ENCODE measurements at places on chromosomes 7 and 10.
A peak's percentile ranks its signal among the peaks of the same experiment; 100 is the strongest.

- DNase-seq, result no peak
Observed at GRCh38 chr7:87316846-87317552, 28.5 kb upstream of the CROT start.

GRCh38 chr7:151402029-151402835, 7.6 kb downstream of the WDR86 start:
- DNase-seq, result no peak

GRCh38 chr7:140923358-140924006, 1.2 kb downstream of the BRAF start:
- peak; percentile 41 for DNase-seq

DNA sequence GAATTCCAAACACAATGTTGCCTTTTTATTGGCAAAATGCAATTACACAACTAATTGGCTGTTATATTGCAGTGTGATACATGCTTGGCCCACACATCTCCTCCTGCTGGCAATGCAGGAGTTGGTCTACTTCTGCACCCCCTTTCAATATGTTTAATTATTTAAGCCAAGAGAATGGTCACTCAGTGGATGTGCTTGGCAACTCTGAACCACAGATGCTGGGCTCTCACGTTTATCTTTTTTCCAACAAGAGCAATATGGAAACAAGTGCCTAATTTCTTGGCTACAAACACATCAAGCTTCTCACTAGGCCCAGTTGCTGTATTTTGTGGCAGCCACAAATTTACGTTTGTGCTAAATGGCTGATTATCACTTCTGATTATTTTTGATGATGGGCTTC, 1149.2 kb upstream of the CELF2 start:
- no peak for DNase-seq

- no peak for DNase-seq
Observed at GRCh38 chr7:29127527-29127926, 18.8 kb downstream of the CPVL start.

GRCh38 chr7:24075426-24075810, 208.6 kb upstream of the NPY start:
- no peak for DNase-seq

DNA sequence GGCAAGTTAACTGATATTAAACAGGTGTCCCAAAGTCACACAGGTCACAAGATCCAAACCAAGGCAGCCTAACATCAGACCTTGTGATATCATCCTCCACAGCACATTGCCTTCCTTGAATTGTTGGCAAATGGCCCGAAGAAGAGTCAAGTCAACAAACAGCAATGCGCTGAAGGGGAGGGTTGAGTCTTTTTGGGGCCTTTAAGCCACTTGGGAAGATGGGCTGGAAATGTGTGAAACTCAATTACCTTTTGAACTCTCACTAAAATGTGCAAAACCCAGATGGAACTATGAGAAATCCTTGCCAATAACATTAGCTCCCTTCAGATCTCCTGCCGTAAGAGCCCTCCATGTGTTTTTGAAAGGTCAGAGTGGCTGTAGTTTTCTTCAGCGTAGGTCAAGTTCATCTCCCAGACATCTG, 47.9 kb upstream of the STK17A start:
- DNase-seq, result no peak

DNA sequence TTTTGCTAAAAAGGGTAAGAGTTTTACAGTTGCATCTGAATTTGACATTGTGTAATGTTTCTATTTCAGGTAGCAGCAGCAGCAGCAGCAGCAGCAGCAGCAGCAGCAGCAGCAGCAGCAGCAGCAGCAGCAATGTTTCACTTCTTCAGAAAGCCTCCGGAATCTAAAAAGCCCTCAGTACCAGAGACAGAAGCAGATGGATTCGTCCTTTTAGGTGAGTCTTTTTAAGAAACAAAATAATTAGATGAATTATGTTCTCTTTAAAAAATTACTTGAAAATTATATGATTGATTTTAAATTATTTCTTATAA, 32.6 kb downstream of the UMAD1 start:
- DNase-seq, result no peak

DNA sequence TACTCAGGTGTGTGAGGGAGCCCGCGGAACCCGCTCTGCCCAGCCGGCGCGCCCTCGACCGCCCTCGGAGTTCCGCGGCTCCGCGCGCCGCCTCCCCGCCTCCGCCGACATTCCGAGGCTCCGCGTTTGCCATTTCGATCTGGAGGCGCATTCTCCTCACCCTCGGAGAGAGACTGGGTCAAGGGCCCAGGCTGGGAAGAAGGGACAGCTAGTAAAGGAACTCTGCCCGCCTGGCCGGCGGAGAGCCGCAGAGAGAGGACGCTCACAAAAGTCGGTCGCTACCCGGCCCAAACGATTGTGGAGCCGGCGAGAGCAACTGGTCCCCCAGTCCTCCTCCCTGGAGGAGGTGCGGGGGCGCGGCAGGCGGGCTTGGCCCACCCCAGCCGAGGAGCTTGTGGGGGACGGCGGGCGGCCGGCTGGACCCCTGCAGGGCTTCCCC, 74.5 kb upstream of the LEP start:
- DNase-seq, result no peak

GRCh38 chr10:43136995-43137716, 1.1 kb upstream of the CSGALNACT2 start:
- DNase-seq, result no peak

- peak; percentile 17 for DNase-seq
Observed at GRCh38 chr7:127667759-127668530, 16.0 kb downstream of the SND1 start.

- peak; percentile 59 for DNase-seq
Observed at GRCh38 chr7:103097041-103097440, 22.1 kb downstream of the ARMC10 start.

- no peak for DNase-seq
Observed at GRCh38 chr10:7773845-7774801, 13.7 kb downstream of the KIN start.

GRCh38 chr10:125984346-125984745, 88.0 kb downstream of the FANK1 start:
- DNase-seq, result no peak

GRCh38 chr10:122464586-122464985, 3.2 kb downstream of the HTRA1 start:
- DNase-seq, result no peak

DNA sequence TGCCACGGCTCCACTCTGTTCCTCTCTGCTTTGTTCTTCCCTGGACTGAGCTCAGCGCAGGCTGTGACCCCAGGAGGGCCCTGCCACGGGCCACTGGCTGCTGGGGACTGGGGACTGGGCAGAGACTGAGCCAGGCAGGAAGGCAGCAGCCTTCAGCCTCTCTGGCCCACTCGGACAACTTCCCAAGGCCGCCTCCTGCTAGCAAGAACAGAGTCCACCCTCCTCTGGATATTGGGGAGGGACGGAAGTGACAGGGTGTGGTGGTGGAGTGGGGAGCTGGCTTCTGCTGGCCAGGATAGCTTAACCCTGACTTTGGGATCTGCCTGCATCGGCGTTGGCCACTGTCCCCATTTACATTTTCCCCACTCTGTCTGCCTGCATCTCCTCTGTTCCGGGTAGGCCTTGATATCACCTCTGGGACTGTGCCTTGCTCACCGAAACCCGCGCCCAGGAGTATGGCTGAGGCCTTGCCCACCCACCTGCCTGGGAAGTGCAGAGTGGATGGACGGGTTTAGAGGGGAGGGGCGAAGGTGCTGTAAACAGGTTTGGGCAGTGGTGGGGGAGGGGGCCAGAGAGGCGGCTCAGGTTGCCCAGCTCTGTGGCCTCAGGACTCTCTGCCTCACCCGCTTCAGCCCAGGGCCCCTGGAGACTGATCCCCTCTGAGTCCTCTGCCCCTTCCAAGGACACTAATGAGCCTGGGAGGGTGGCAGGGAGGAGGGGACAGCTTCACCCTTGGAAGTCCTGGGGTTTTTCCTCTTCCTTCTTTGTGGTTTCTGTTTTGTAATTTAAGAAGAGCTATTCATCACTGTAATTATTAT, 1.2 kb downstream of the CLDN4 start:
- no peak for DNase-seq

- DNase-seq, result peak; percentile 86
Observed at GRCh38 chr7:5396542-5396941, 27.1 kb downstream of the TNRC18 start.

- DNase-seq, result no peak
Observed at GRCh38 chr7:18126281-18126680, 98.6 kb upstream of the PRPS1L1 start.

GRCh38 chr7:30147223-30147622, 12.4 kb downstream of the MTURN start:
- no peak for DNase-seq

- no peak for DNase-seq
Observed at GRCh38 chr10:98666276-98666675, 219.5 kb upstream of the HPS1 start.

DNA sequence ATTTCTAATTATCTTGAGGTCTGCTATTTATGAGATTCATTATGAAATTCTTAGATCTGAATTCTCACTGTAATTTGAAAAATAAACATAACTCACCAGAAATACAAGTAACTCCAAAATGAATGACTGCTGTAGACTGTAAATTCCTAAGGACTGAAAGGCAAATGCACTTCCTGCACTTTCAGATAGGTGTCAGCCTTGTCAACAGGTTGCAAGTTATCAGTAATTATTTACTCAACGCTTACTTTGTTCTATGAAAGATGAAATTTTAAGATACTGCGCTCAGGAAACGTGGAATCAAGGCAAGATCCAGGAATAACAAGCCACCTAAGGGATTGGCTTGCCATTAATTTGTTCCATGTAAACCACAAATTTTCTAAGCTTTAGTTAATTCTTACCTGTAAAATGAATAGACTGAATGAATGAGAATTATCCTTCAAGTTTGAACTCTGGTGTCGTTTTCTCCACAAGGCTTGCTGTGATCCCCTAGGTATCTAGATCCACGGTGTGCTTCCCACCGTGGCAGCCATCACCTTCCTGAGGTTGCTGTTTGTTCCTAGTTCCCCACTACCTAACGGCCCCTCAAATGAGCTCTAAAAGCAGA, 12.6 kb downstream of the DHX32 start:
- DNase-seq, result peak; percentile 83

DNA sequence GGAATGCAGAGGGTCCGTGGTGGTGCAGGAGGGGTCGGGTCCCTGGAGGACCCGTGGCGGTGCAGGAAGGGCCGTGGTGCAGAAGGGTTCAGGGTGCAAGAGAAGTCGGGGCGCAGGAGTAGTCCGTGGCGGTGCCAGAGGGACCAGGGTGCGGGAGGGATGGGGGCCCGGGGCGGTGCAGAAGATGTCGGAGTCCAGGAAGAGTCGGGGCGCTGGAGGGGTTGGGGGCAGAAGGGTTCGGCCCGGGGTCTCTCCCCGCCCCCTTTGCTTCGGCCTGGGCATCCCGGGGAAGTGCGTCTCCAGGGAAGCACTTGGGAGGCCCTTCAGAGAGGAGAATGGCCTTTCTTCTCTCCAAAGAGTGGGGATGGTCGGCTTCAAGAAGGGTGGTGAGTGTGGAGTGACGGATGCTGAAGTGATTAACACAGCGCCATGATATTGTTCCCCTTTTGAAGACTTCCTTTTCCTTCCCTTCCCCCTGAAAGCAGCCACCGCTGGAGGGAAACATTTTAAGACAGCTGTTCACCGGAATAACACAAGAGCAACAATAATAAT, 997 bp downstream of the WDR37 start:
- peak; percentile 78 for DNase-seq

- DNase-seq, result no peak
Observed at GRCh38 chr10:133464582-133465031, 10.9 kb downstream of the SCART1 start.

- DNase-seq, result no peak
Observed at GRCh38 chr10:18340496-18341051, 200.3 kb downstream of the CACNB2 start.

DNA sequence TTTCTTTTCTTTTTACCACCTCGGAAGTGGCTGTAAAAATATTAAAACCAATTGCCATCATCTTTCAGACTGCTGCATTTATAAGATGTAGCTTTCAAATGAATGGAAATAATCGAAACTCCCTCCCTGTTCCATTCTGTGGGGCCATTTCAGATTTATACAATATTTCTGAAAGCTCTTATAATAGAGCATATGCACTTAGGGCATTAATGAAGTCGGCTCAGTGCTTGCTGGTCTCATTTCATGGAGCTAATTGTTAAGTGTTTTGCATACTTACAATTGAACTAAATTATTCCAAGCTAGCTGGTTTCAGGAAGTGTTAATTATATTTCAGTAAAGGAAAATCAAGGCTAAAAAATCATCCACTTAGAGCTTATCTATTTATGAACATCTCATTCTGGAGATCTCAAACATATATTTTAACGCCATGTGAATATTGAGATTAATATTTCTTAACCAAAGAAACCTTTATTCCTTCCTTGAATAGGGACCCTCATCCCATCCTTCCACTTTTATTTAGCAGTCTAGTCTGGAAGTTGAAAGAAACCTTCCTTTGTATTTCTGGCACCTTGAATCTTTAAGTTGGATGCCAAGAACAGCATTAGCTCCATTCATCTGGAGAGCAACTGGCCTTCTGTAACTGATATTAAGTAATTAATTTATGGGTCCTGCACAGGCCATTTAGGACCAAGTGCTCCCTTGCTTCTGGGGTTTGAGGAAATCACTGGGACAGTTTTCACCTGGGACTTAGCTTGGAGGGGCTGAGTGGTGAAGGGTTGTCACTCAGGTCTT, 45.1 kb downstream of the RPS24 start:
- DNase-seq, result no peak

- peak; percentile 87 for DNase-seq
Observed at GRCh38 chr10:102729029-102730026, 14.4 kb upstream of the WBP1L start.

GRCh38 chr10:121648059-121648458, 49.8 kb upstream of the FGFR2 start:
- DNase-seq, result no peak

DNA sequence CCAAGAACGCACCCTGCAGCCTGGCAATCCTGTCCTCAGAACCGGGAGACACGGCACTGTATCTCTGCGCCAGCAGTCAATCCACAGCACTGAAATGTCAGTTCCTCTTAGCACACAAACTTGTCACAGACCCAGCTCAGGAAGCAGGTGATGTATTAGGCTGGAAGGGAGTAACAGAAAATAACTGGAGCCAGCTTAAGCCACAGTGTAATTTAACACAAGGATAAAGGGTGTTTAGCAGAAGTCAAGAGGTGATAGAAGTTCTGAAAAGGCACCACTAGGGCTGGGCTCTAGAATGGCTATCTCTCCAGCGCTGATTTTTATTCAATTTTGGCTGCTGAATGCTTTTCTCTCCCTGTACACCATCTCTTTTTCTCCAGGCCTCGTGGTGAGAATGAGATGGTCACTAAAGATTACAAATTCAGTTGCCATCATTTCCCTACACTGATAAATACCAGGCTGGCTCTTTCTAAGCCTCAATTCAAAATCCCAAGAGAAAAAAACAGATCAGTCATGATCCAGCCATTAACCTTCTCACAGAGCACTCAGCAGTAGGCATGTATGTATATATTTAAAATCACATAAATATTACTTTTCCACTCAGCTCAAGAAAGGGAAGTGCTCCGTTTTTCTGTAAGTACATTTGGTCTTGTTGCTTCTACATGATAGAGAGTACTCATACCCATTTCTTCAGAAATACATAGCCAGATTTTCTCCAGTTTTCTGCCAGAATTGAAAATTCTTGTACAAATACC, 102.7 kb upstream of the PRSS1 start:
- peak; percentile 54 for DNase-seq

GRCh38 chr7:135756191-135756590, 7.6 kb upstream of the FAM180A start:
- peak; percentile 27 for DNase-seq

GRCh38 chr10:33066558-33067236, 108.7 kb upstream of the ITGB1 start:
- DNase-seq, result no peak

GRCh38 chr7:144098776-144099175, 10.6 kb upstream of the OR2A2 start:
- DNase-seq, result no peak
